ENCODE measurements at places on chromosomes 12 and 14.

GRCh38 chr12:121812921-121813896, 9.4 kb downstream of the SETD1B start:
- DNase-seq: no peak

GRCh38 chr14:58752771-58753201, 115.0 kb downstream of the DACT1 start:
- DNase-seq: no peak

DNA sequence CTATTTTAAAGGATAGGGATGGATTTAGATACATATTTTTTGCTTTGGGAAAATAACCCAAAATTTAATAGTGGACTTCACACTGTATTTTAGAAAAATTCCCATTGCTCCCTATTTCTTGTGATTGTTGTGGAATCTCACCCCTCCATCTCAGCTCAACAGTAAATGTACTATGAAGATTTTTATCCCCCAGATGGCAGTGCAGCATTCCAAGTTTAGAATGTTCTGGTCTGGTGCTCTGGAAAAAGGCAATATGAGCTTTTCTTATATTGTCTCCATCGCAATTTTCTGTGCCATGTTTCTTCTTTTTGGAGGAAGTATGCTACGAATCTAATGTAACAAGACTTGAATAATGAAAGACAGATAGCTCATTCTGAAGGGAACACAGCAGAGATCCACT, 471.7 kb upstream of the SYT1 start:
- DNase-seq: no peak

GRCh38 chr12:76670776-76671175, 93.1 kb upstream of the ZDHHC17 start:
- no peak for DNase-seq

GRCh38 chr14:68042586-68043210, 223.1 kb downstream of the RAD51B start:
- DNase-seq: no peak

- no peak for DNase-seq
These were observed 209.1 kb downstream of the MED13L start for GRCh38 chr12:116068371-116068770.

- DNase-seq: no peak
These were observed 13.0 kb downstream of the TRMT61A start for GRCh38 chr14:103541709-103542604.

DNA sequence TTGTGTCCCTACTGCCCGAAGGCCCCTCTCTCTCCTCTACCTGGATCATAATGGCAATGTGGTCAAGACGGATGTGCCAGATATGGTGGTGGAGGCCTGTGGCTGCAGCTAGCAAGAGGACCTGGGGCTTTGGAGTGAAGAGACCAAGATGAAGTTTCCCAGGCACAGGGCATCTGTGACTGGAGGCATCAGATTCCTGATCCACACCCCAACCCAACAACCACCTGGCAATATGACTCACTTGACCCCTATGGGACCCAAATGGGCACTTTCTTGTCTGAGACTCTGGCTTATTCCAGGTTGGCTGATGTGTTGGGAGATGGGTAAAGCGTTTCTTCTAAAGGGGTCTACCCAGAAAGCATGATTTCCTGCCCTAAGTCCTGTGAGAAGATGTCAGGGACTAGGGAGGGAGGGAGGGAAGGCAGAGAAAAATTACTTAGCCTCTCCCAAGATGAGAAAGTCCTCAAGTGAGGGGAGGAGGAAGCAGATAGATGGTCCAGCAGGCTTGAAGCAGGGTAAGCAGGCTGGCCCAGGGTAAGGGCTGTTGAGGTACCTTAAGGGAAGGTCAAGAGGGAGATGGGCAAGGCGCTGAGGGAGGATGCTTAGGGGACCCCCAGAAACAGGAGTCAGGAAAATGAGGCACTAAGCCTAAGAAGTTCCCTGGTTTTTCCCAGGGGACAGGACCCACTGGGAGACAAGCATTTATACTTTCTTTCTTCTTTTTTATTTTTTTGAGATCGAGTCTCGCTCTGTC, 1.8 kb downstream of the INHBE start:
- no peak for DNase-seq

GRCh38 chr14:102996941-102997340, 60.4 kb downstream of the CDC42BPB start:
- no peak for DNase-seq

DNA sequence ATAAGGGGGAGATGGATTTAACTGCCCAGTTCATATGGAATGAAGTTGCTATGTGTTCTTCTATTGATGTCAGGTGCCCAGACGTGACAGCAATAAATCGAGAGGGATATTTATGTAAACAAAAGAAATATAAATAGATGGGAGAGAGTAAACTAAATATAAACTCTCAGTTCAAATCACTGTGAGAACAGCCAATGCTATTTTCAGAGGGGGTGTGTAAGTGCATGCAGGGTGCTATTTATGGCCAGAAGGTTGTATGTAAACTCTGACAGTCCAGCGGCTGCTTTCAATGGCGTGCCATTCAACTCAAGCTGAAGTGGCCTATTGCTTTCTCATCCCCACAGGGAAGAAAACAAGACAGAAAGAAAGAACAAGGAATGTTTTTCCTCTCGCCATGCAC, 127.2 kb downstream of the KCNA5 start:
- DNase-seq: no peak

- no peak for DNase-seq
These were observed 72.3 kb upstream of the STXBP6 start for GRCh38 chr14:25122211-25122610.

DNA sequence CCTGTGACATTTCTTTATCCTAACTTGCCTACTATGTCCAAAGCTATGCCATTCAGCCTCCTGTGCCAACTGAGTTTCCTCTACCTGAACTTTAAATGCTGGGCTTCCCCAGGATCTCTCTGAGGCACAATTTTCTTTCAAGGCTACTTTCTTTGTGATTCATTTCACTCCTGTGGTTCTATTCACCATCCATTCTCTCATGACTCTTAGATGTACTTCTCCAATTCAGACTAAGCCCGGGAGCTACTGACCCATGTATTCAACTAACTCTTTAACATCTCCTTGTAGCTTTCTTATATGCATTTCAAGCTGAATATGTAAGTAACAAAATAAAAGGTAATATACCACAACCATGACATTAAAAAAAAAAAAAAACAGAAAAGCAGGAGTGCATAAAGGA, 738.9 kb upstream of the USP15 start:
- no peak for DNase-seq

- DNase-seq: no peak
These were observed 76.4 kb upstream of the CCDC60 start for GRCh38 chr12:119258149-119258548.

- no peak for DNase-seq
These were observed 129.0 kb upstream of the HMGA2 start for GRCh38 chr12:65695113-65695865.

- DNase-seq: no peak
These were observed 27.9 kb upstream of the MYF6 start for GRCh38 chr12:80679346-80680131.

GRCh38 chr14:87014856-87015255, 978.1 kb downstream of the GALC start:
- DNase-seq: no peak

DNA sequence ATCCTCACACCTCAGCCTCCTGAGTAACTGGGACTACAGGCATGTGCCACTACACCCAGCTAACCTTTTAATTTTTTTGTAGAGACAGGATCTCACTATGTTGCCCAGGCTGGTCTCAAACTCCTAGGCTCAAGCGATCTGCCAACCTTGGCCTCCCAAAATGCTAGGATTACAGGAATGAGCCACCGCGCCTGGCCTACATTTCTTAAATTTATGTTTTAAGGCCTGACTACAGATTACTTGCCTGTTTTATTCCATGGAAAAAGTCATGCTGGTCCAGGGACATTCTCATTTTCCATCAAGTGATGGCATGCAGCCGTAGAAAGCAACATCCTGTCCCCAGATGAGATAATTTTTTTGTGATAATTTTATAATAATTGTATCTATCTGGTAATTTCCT, 6.1 kb downstream of the CD9 start:
- DNase-seq: no peak

DNA sequence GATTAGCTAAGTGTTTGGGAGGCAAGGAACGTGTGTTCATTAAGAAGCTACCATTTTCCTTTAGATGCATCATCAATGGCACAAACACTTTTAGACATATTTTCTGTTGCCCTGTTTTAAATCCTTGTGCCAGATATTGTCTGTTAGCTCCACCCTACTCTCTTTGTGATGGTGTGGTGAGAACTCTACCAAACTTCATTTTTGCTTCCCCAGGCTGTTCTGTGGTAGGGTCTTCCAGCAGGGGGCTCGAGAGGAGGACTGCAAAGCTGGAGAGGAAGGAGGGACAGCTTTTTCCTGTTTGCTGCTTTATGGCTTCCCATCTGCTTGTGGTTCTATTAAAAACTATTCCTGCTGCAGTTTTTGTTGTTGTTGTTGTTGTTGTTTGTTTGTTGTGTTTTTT, 23.8 kb upstream of the STRAP start:
- no peak for DNase-seq

- DNase-seq: no peak
These were observed 36.9 kb downstream of the SLC15A4 start for GRCh38 chr12:128786741-128787391.

DNA sequence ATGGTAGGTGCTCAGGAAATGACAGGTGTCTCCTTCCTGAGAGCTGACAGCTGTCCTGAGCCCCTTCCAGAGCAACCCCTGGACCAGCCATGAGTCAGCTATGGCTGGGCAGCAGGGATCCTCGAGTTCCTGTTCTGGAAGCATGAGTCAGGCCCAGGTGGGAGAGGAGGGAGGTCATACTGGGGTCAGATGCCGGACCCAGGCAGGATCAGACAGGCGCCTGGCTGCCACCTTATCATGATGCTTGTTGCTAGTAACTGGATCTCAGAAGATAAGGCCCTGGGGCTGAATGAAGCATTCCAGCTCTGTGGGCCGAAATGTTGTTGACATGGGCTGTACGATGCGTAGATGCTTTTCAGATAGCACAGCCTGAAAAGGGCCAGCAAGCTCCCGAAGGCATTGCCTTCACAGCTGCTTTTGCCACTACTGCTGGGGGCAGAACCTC, 17.4 kb upstream of the KRT7 start:
- no peak for DNase-seq

DNA sequence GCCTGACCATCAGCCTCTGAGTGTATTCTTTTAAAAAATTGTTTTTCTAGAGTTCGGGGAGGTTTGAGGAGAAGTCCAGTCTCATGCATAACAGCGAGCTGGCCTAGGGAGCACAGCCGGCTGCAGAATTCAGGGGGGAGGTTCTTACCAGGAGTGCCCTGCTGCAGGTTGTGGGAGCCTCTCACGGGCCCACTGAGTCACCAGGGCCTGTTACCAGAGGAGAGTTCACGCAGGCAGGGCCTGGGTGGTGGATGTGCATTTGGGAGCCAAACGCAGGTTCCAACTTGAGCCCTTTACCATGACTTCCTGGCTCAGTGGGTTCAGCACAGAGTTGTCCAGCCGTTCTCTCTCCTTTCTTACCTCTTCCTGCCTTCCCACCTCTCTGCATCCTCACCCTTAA, 14.4 kb downstream of the CD9 start:
- DNase-seq: no peak

- DNase-seq: no peak
These were observed 19.8 kb downstream of the RTL1 start for GRCh38 chr14:100883789-100884101.

GRCh38 chr12:28966046-28966780, 182.9 kb upstream of the FAR2 start:
- no peak for DNase-seq

- no peak for DNase-seq
These were observed 48.0 kb downstream of the ETNK1 start for GRCh38 chr12:22672951-22673350.

DNA sequence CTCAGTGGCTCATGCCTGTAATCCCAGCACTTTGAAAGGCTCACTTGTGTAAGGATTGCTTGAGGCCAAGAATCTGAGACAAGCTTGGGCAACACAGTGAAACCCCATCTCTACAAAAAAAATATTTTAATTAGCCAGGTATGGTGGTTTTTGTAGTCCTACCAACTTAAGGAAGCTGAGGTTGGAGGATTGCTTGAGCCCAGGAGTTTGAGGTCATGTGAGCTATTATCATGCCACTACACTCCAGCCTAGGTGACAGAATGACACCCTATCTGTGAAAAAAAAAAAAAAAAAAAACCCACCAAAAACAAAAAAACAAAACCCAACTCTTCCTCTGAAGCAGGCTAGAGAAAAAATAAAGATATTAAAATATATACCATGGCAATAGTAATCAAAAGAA, 41.2 kb downstream of the TMEM116 start:
- DNase-seq: no peak

GRCh38 chr12:14252697-14253096, 112.8 kb upstream of the ATF7IP start:
- no peak for DNase-seq

- DNase-seq: no peak
These were observed 17.1 kb upstream of the DLK1 start for GRCh38 chr14:100709289-100710284.

- no peak for DNase-seq
These were observed 194.0 kb downstream of the SSPN start for GRCh38 chr12:26389343-26389742.

DNA sequence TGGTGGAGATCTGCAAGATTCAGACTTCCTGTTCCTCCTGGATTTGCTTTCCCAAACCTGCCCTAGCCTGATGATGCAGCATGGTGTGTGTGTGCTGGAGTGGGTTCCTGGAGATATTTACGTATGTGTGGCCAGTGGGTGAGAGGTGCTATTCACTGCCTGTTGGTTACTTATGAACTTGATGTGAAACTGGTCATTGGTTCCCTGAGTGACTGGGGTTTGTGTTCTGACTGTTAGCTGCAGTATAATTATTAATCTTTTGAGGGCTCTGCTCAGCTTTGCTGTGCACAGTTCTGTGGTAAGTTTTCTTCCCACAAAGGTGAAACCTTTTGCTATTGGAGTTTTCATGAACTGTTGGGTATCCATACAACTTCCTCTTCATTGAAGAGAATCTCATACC, 541.8 kb upstream of the FBXO33 start:
- DNase-seq: no peak

DNA sequence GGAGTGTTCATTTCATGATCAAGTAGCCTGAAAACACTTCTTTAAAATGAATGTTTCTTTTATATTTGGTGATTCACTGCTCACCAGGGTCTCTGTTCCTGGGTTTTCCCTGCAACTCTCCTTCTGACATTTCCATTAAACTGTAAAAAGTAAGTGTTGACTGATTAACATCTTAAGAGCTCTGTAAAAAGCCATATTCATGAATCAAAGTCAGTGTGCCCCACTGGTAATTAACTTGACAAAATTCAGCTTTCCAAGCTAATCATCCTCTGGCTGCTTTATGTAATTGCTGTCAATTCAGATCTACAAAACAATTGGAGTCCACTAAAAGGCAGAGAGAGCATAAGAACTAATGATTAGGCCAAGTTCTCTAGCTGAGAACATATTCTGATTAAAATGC, 41.6 kb downstream of the CNTN1 start:
- no peak for DNase-seq
